Right atrium auricular region (tissue), 2 donors: ENCODE measurements at places on chromosomes 16 and 17.

- no peak for DNase-seq
Observed at GRCh38 chr17:72390675-72391508, 270.1 kb downstream of the SOX9 start.

GRCh38 chr17:4853208-4853671, 20.1 kb downstream of the MINK1 start:
- DNase-seq = no peak

DNA sequence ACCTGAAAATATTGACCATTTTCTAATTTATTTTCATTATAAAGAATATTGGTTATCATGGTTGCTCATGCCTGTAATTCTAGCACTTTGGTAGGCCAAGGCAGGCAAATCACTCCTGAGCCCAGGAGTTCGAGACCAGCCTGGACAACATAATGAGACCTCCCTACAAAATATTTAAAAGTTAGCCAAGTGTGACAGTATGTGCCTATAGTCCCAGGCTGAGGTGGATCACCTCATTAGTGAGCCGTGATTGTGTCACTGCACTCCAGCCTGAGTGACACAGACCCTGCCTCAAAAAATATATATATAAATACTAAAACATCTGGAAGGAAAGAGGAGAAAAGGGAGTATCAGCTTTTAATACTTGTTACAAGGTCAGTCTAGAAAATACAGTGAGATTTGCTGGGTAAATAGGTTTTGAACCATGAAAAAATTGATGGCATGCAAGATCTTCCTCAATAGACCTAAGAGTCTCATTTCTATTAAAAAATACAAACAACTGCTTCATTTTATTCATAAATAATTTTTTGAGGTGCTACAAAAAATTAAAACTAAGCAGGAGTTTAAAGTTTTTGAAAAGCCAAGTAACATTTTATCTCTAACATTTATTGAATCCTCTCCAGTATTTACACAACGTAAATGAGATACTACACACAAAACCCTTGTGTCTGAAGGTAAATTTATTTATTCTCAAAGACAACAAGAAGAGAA, 47.7 kb downstream of the TUBD1 start:
- DNase-seq = no peak

GRCh38 chr17:59151591-59151990, 3.4 kb downstream of the SKA2 start:
- no peak for DNase-seq
